ENCODE measurements at places on chromosomes 7 and 10. TPM values are rescaled to one million over a fixed set of nuclear protein-coding genes. Genes with fewer than 3 reads are reported as not detected.
A peak's percentile ranks its signal among the peaks of the same experiment; 100 is the strongest.

MYL7 gene
- not detected for total RNA-seq

SEPHS1 gene
- total RNA-seq: 69.4 TPM

EPHA1 gene
- total RNA-seq: not detected

EPO gene
- not detected for total RNA-seq

ZNF467 gene
- total RNA-seq: not detected

TAS2R4 gene
- total RNA-seq: 0.28 TPM

KCNH2 gene
- 0.56 TPM for total RNA-seq

KLF14 gene
- not detected for total RNA-seq

DNA sequence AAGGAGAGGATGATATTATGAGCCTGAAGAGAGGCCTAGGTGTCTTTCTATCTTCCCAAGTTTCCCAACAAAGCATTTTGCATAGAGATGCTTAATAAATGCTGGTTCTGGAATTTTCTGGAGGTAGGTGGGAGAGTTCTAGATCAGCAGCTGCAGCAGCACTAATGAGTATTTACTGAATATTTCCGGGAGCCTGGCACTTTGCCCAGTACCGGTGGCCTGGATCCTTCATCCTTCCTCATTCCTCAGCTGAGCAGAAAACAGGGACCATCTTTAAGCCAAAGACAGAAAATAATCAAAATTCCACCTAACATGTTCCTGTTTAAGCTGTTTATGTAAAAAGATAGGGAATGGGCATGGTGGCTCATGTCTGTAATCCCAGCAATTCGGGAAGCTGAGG is 813.2 kb upstream of the AUTS2 start:
- H3K4me1 ChIP-seq: no peaks in the 10 kb centered on the region
- H3K4me3 ChIP-seq: no peak overlapping the region
- no peak overlapping the region for H3K27ac ChIP-seq
- no peak for DNase-seq

GRCh38 chr7:7696458-7697119 is 21.8 kb downstream of the RPA3 start:
- H3K4me3 ChIP-seq: no peak overlapping the region
- peaks cover 4% of the 10 kb centered on the region for H3K4me1 ChIP-seq
- H3K27me3 ChIP-seq: no peaks in the 10 kb centered on the region
- peak; percentile 51 for DNase-seq

GRCh38 chr7:81218480-81219106 is 299.7 kb upstream of the SEMA3C start:
- no peak for DNase-seq
- no peak overlapping the region for H3K4me3 ChIP-seq
- no peaks in the 10 kb centered on the region for H3K4me1 ChIP-seq
- no peaks in the 10 kb centered on the region for H3K36me3 ChIP-seq

DNA sequence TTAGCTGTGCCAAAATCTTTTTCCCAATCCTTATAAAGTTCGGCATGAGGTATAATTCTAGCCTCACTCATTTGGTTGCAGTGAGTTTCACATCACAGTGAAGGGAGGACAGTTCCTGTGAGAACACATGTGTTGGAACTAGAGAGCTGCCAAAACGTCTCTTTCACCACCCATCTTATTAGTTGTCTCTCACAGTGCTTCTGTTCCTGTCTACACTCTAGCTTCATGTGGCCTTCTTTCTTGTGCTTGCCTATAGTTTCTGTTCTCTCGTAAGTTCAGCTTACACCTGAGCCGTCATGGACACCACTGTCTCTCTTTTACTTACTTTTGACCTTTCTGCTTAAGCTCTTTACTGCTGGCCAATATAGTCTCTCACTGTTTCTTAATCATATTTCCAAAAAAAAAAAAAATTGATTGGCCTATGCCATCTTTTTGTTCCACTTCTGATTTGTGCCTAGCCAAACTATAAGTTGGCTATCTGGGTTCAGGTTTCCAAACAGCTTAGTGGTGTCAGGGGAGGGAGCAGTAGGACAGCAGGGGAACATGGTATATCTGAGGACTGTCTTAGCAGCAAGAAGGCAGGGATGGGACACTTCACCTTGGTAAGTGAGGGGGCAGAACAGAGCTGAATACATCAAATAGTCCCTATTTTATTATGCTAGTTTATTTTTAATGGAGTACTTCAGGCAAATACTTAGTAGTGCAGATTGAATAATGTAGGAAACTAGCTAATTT is 38.0 kb downstream of the ZNRF2 start:
- no peaks in the 10 kb centered on the region for H3K27me3 ChIP-seq
- no peak overlapping the region for H3K27ac ChIP-seq
- no peak for DNase-seq
- H3K36me3 ChIP-seq: no peaks in the 10 kb centered on the region
- no peak overlapping the region for H3K4me3 ChIP-seq

- no peaks in the 10 kb centered on the region for H3K27me3 ChIP-seq
These were observed 4.7 kb upstream of the NRF1 start for GRCh38 chr7:129606803-129607202.

GRCh38 chr7:80540836-80541235 is 29.0 kb upstream of the GNAT3 start:
- H3K36me3 ChIP-seq: no peaks in the 10 kb centered on the region
- no peaks in the 10 kb centered on the region for H3K27me3 ChIP-seq

GRCh38 chr10:130745251-130745650 is 566.3 kb downstream of the TCERG1L start:
- no peak overlapping the region for H3K27ac ChIP-seq
- H3K27me3 ChIP-seq: no peaks in the 10 kb centered on the region
- DNase-seq: no peak
- H3K36me3 ChIP-seq: no peaks in the 10 kb centered on the region
- no peaks in the 10 kb centered on the region for H3K4me1 ChIP-seq

DNA sequence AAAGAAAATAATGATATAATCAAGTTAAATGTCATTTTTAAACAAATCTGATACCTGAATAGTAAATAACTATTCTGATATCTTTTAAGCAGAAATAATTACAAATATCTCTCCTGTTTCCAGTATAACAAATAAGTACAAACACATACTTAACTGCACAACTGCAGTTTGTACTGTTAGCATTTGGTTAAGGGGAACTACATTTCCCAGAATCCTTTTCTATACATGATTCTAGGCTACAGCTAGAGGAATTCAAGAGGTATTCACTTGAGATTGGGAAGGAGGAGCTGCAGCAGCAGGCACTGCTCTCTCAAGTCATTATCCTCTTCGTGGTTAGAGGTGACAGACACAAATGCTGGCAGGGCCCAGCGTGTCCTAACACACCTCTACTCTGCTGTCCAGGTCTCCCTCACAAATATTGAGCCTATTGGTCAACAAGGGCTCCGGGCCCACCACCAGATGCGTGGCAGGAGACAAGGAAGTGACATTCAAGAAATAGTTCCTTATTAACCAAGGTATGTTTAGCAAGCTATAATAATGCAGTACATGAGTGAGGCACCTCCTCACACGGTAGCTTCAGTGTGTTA is 255.1 kb upstream of the MKLN1 start:
- H3K36me3 ChIP-seq: peaks cover 8% of the 10 kb centered on the region
- no peak overlapping the region for H3K27ac ChIP-seq
- H3K4me3 ChIP-seq: no peak overlapping the region
- DNase-seq: peak; percentile 34
- H3K27me3 ChIP-seq: no peaks in the 10 kb centered on the region

DNA sequence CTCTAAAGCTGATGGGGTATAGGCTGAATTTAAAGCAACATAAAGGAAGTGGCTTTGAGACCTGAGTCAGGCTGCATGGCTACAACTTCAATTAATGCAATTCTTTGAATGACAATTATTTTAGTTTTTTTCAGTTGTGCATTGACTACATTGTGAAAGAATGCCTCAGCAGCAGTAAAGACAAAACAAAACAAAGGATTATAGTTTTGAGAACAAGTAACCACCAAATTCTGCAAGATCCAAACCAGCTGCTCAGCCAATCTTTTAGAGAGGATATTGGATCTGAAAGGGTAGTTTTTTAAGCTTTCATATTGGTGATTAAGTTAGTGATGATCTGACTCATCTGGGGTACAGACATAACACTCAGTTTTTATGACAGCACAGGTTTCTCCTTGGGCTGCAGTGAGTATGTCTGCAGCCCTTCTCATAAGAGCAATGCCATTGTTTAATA is 40.6 kb upstream of the ABCA13 start:
- no peak overlapping the region for H3K27ac ChIP-seq
- no peaks in the 10 kb centered on the region for H3K4me1 ChIP-seq
- 0 out of 2 replicates have a peak, but pooled peaks cover 1% of the 10 kb centered on the region for H3K27me3 ChIP-seq
- no peak overlapping the region for H3K4me3 ChIP-seq
- H3K36me3 ChIP-seq: no peaks in the 10 kb centered on the region

GRCh38 chr7:29449569-29450260 is 113.9 kb upstream of the PRR15 start:
- no peaks in the 10 kb centered on the region for H3K4me1 ChIP-seq
- no peak overlapping the region for H3K4me3 ChIP-seq
- no peaks in the 10 kb centered on the region for H3K36me3 ChIP-seq

DNA sequence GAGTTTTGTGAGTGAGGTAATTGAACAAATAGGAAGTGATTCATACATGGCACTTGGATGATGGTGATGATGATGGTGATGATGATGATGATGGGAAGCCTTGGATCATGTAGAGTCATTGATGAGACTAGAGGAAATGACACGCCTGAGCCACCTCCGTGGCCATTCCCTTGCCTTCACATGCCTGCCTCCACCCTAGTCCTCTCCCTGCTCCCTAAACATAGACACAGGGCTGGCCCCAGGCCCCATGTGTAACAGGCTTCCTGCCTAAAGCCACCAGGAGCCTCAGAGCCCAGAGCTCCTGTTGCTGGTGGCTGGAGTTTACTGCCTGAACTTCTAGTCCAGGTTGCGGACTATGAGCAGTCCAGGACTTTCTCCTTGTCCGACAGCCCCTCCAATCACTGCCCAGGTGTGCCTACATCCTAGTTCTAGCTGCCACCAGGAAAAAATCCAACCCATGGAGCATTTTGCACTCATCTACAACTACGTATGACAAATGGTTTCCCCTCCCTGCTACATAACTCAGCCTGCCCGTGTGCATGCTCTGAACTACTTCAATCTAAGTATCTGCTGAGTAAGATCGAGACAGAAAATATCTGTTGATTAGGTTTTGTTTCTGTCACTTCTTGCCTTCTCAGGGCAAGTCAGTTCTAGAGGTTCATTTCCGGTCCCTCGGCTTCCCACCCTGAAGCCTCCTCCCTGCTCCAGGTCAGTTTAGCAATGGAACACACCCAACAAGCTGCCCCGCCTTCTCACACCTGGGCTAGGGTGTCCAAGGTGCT is 35.5 kb upstream of the KDM7A start:
- no peaks in the 10 kb centered on the region for H3K36me3 ChIP-seq
- no peaks in the 10 kb centered on the region for H3K4me1 ChIP-seq
- no peak overlapping the region for H3K27ac ChIP-seq
- no peak overlapping the region for H3K4me3 ChIP-seq
- peak; percentile 32 for DNase-seq
- H3K27me3 ChIP-seq: peaks cover 25% of the 10 kb centered on the region

DNA sequence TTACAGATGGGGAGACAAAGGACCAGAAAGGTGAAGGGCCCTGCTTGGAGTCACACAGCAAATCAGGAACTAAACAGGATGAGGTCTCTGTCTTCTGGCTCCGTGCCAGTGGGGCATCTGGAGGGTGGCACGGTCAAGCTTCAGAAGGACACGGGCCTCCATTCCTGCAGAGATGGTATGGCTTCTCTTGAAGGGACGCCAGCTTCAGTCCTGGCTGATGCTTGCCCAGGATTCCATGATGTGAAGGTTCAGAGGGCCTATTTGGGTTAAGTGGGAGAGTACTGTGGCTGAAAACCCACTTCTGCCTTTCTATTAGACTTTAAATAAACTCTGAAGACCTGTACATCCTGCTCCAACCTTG is 6.1 kb downstream of the RAMP3 start:
- no peak overlapping the region for H3K4me3 ChIP-seq
- H3K27me3 ChIP-seq: peaks cover 26% of the 10 kb centered on the region
- no peak for DNase-seq
- no peaks in the 10 kb centered on the region for H3K4me1 ChIP-seq
- no peak overlapping the region for H3K27ac ChIP-seq
- H3K36me3 ChIP-seq: no peaks in the 10 kb centered on the region

DNA sequence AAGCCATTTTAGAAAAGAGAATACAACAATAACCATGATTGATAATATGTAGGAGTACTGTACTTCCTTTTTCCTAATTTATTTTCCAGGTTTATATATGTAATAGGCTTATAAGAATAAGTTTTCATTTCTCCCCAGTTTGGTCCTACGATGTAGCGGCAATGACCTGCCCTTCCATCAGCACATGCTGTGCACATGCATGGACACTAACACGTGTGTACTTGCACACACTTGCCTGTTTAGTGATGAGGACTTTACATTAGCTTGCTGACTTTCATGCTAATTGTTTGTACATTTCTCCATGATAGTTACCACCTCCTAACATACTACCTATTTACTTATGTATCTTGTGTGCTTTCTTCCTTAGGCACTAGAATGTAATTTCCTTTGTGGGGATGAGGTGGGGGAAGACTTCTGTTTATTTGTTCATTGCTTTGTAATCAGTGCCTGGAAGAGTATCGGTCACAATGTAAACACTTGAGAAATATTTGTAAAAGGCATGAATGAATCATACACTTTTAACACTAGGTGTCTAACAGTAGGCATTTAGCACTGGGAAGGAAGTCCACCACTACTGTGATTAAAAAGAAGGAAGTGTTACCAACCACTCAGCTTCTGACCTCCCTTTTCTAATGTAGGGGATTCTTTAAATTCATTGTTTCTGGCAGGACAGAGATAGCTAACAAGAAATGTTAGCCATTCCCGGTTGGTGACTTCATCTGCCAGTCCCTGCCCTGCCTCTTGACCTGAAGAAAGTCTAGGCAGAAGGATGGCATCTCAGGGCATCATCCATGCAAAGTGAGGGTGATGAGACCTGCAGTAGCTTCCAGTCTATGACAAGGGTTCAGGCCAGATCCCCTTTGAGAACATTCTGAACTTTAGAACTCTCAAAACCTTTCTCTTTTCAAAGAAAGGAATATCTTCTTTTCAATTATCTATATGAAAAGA is 120.2 kb upstream of the RAB18 start:
- no peaks in the 10 kb centered on the region for H3K36me3 ChIP-seq
- DNase-seq: peak; percentile 6
- no peak overlapping the region for H3K27ac ChIP-seq
- H3K4me3 ChIP-seq: no peak overlapping the region
- peaks cover 1% of the 10 kb centered on the region for H3K27me3 ChIP-seq
- H3K4me1 ChIP-seq: 0 out of 2 replicates have a peak, but pooled peaks cover 2% of the 10 kb centered on the region

DNA sequence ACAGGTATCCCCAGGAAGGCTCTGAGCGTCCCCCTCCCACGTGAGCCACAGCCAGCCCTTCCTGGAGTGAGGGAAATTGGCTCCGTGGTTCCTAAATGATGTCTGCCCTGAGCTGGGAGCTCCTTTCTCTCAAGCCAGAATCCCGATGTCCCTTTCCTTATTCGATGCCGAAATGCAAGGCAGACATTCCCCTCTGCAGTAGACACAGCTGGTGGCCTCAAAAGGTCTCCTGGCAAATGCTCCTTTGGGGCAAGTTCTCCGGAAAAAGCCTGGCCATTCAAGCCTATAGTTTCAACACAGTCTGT is 98.9 kb downstream of the HIP1 start:
- H3K27ac ChIP-seq: no peak overlapping the region
- H3K36me3 ChIP-seq: no peaks in the 10 kb centered on the region
- H3K27me3 ChIP-seq: no peaks in the 10 kb centered on the region
- no peak for DNase-seq
- H3K4me3 ChIP-seq: peak overlapping the region; percentile 45
